Brain (organoid and tissue), 16 donors: ENCODE measurements at places on chromosomes 11 and 22. TPM values are rescaled to one million over a fixed set of nuclear protein-coding genes. Genes with fewer than 3 reads are reported as not detected.

Gene B3GAT1
- polyA plus RNA-seq, result 110 TPM

Gene TRIM49D1
- not detected for polyA plus RNA-seq

Gene PHLDA2
- polyA plus RNA-seq, result 10.6 TPM

Gene CHRM4
- polyA plus RNA-seq, result 17.8 TPM

Gene MFNG
- 6.8 TPM for polyA plus RNA-seq

Gene OR51I1
- not detected for polyA plus RNA-seq

Gene PPFIBP2
- polyA plus RNA-seq, result 13.1 TPM

Gene NNMT
- 3.6 TPM for polyA plus RNA-seq

Gene OR51S1
- polyA plus RNA-seq, result not detected
